NCI-H524 (cell line): ENCODE measurements at places on chromosomes 2 and 18.

- no peak for DNase-seq
Observed at GRCh38 chr2:161370981-161371380, 45.1 kb upstream of the TBR1 start.

DNA sequence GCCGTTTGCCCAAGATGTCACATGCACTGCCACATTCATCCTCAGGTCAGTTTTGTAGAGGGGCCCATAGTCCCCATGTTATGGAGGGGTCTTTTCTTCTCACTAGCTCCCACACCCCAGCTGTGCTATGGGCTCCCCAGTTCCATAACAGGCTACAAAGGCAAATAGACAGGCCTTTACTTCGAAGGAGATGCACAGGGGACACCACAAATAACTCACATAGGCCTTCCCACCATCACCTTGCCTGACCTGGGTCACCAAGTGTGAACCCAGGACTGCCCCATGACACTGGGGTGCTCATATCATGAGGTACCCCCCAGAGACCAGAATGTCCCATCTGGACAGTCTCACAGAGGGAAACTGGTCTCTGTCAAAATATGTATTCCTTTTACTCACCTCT, 15.0 kb upstream of the INO80C start:
- no peak for DNase-seq

GRCh38 chr18:65852273-65852672, 101.5 kb downstream of the CDH7 start:
- DNase-seq: peak; percentile 9

DNA sequence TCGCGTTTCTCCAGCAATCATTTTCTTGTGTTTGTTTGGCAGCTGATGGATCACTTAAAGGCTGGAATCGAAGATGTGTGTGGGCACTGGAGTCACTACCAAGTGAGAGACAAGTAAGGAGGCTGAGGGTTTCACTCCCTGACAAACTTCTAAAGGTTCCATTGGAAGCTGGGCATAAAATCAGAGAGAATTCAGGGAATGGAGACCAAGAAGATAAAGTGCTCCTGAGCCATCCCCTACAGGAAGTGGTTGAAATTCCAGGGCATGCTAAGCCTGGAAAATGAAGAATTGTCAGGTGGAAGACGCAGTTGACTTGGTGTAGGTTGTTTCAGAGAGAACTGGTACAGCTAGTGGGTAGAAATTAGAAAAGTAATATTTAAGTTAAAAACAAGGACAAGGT, 39.1 kb downstream of the SLC9A4 start:
- DNase-seq: no peak

DNA sequence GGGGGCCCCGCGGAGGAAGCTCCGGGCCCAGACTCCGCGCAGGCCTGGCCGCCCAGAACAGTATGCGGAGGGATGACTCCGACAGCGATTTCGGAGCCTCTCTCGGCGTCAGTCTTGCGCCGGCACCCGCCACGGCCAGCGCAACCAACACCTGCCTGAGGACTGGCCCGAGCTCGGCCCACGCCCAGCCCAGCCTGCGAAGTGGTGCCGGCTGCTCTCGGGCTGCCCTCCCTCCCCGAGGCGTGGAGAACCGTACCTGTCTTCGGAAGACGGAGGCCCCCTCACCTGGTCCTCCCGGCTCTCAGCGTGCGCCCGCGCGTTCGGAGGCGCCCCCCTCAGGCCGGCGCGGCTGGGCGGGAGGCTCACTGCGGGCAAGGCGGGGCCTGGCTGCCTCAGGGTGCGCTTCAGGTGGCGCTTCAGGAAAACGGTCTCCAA, at the start of gene M1AP:
TSS of gene M1AP (minus strand) at position 322 of the 435 bp plus-strand sequence. CDS start 8,055 bp downstream, outside the sequence.
- no peak for DNase-seq

DNA sequence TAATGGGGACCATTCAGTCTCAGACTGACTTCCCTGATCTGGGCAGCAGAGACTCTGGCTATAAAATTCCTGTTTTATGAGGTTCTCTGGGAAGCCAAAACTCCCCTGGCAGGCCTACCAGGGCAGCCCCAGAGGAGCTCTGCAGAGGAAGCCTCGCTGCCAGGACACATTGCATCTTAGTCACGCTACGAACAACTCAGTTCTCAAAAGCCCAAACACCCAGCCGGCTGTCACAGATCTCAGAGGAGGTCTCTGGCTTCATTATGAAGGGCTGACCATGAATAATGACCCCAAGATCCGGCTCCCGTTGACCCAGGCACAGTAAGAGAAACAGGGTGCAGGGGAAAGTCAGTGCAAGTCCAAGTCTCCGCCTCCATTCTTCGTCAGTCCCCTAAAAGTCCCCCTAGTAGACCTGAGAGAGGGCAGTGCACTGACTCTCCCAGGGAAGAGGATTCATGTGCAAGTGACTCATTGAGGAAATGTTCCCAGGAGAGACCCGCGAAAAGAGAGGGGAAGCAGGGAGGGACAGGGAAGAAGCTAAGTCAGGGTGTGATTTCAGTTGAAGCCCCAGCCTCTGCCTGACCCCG, 212.3 kb downstream of the CYP26B1 start:
- DNase-seq: no peak

DNA sequence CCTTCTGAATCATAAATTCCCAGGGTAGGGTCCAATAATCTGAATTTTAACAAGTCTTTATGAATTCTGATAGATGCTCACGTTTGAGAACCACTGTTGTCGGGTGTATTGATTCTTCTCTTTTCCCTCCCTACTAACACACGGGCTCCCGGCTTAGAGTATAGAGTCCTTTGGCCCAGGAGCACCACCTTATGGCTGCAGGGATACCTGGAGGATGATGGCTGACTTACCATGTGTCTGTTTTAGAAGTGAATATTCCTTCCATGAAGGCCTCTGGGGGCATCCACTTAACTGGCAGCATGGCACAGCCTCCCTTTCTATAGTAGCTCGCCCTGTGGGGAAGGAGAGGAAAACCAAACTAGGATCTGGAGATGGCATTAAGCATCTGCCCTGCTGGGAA, 91.7 kb downstream of the CLIP4 start:
- DNase-seq: peak; percentile 28

DNA sequence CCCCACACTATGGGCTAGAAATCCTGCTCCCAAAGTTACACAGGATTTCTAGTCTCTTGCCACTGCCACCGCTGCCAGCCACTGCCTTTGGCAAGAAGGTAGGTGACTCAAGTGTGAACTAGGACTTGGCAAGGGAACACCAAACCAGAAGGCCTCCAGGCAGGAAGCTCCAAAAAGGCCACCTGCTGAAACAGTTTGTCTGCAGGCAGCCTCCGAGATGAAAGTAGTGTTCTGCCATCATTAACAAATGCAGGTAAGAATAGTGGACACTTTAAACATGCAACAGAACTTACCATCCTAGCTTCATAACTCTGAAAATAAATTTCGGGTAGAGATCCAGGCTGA, 3.9 kb downstream of the ANKRD44 start:
- DNase-seq: no peak

GRCh38 chr2:18267501-18267900, 293.0 kb downstream of the RDH14 start:
- no peak for DNase-seq

GRCh38 chr2:57908736-57909161, 137.9 kb upstream of the VRK2 start:
- no peak for DNase-seq

GRCh38 chr2:207229161-207229560, 63.4 kb upstream of the KLF7 start:
- DNase-seq: no peak

GRCh38 chr2:201990069-201990468, 43.6 kb upstream of the FZD7 start:
- no peak for DNase-seq

DNA sequence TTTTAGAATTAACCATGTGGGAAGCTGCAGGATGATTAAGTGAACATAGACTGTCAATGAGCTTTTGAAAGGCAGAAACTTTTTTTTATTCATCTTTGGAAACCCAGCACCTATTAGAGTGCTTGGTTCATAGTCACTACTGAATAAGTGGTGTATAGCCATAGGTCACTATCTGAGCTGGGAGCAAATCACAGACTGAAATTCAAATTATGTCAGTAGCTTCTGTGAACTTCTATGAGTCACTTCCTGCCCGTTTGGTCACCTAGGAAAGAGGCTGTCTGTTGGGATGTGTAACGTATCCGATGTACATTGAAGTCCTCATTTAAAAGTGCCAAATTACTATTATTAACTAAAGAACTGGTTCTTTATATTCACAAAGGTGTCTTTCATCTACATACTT, 20.5 kb upstream of the SLC40A1 start:
- no peak for DNase-seq

GRCh38 chr2:127108090-127108523, 1.2 kb upstream of the BIN1 start:
- no peak for DNase-seq

GRCh38 chr18:3405713-3406112, 44.3 kb upstream of the TGIF1 start:
- DNase-seq: no peak
